ENCODE measurements at places on chromosomes 1 and 21. TPM values are rescaled to one million over a fixed set of nuclear protein-coding genes. Genes with fewer than 3 reads are reported as not detected.

KCNK2 gene
- total RNA-seq: 5.3 TPM

BRINP2 gene
- under 0.01 TPM for total RNA-seq

SPRR1B gene
- not detected for total RNA-seq

TBX19 gene
- total RNA-seq: 0.60 TPM

PWP2 gene
- 4.8 TPM for total RNA-seq

KIAA1614 gene
- total RNA-seq: 3.0 TPM

ZNF648 gene
- total RNA-seq: not detected

FOXD2 gene
- not detected for total RNA-seq

SH2D1B gene
- total RNA-seq: not detected

MAP3K7CL gene
- 3.9 TPM for total RNA-seq

ANKRD34A gene
- total RNA-seq: under 0.01 TPM

EDARADD gene
- total RNA-seq: not detected

GPX7 gene
- 19.3 TPM for total RNA-seq

ZC3H11A gene
- total RNA-seq: 102 TPM

CCDC185 gene
- not detected for total RNA-seq

F3 gene
- total RNA-seq: 94.4 TPM

DISC1 gene
- 5.3 TPM for total RNA-seq

KLHDC9 gene
- 1.5 TPM for total RNA-seq

RHBG gene
- total RNA-seq: not detected

RABGAP1L gene
- total RNA-seq: 44.2 TPM

CD55 gene
- total RNA-seq: 19.6 TPM

KLHL17 gene
- total RNA-seq: 9.2 TPM

INTS7 gene
- 9.5 TPM for total RNA-seq

OR10R2 gene
- total RNA-seq: not detected

TNFRSF9 gene
- total RNA-seq: 1.2 TPM

PGLYRP3 gene
- not detected for total RNA-seq

SH2D5 gene
- 8.5 TPM for total RNA-seq

RBP7 gene
- total RNA-seq: not detected

EEIG2 gene
- total RNA-seq: 9.5 TPM

NRDC gene
- 129 TPM for total RNA-seq

OTUD7B gene
- total RNA-seq: 13.1 TPM

All from smooth muscle cell of the umbilical artery (primary cell).